SK-N-DZ (cell line): ENCODE measurements at places on chromosomes 7 and 10.

- no peak for DNase-seq
Observed at GRCh38 chr10:110852255-110852896, 19.4 kb upstream of the PDCD4 start.

DNA sequence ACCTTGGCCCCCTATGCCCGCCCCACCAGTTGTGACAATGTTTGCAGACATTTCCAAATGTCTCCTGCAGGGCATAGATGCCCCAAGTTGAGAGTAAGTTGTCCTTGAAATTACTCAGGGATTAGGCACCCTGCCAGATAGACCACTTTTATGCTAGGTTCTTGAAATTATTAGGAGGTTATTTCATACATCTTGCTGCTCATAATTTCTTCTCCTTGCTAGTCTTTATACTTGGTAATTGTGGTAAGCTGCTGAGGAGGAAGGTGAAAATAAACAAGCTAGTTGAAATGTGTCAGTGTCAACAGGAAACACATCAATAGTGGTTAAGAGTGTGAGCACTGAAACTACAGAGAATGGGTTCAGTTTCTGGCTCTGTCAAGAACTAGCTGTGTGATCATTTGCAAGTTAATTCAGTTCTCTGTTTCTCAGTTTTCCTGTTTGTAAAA lies 63.7 kb upstream of the AOAH start:
- DNase-seq: no peak

DNA sequence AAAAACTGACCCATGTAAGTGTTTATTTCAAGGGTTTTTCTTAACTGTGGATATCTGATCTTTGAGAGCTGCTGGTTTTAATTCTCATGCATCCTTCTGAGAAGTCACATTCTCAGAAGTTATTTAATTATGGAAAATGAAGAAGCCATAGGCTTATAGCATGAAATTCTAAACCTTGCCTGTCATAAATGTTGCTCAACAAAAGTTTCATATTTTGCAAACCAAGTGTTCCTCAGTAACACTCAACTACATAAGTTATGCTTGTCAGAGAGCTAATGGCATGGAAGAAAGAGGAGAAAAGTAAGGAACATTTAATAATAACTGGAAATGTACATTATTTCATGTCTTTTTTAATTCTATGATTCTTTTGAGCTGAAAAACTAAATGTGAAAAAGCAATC lies 78.6 kb upstream of the MPP7 start:
- no peak for DNase-seq

DNA sequence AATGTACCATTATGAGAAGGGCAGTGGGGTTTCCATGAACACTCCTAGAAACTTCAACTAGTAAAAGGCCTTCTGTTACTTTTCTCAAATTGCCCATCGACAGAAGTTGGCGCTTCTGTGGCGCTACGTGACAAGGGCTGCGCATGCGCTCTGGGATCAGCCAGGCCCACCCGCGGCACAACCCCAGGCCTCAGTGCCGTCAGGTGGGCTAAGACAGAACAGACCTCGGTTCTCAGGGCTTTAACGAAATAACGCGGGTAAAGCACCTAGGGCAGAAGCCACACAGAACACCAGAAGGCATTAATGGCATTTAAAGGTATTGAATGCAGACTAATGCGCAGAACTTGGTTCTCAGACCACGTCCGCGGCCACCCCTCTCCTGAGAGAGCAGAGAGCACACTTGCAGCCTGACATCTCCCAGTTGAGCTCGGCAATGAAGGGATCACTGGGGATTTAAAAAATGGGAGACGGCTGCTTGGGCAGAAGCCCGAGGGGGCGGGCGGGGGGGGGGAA lies 67.6 kb upstream of the CTNNA3 start:
- DNase-seq: peak; percentile 87

DNA sequence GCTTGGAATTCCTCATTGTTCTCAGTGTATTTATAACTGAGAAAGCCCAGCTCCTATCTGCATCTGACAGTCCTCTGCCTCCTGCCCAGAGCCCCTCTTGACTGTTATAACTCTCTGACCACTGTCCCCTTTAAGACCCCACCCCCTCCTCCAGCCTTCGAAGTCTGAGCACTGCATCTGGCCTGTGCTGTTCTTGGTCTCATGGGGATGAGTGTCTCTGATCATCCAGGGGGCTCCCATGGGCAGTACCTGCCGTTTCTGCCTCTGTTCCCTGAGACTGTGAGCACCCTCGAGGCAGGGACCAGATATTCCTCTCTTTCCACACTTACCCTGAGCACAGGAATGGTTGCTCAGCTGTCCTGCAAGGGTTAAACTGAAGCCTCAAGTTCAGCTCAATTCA lies 7.7 kb downstream of the GHRHR start:
- no peak for DNase-seq

DNA sequence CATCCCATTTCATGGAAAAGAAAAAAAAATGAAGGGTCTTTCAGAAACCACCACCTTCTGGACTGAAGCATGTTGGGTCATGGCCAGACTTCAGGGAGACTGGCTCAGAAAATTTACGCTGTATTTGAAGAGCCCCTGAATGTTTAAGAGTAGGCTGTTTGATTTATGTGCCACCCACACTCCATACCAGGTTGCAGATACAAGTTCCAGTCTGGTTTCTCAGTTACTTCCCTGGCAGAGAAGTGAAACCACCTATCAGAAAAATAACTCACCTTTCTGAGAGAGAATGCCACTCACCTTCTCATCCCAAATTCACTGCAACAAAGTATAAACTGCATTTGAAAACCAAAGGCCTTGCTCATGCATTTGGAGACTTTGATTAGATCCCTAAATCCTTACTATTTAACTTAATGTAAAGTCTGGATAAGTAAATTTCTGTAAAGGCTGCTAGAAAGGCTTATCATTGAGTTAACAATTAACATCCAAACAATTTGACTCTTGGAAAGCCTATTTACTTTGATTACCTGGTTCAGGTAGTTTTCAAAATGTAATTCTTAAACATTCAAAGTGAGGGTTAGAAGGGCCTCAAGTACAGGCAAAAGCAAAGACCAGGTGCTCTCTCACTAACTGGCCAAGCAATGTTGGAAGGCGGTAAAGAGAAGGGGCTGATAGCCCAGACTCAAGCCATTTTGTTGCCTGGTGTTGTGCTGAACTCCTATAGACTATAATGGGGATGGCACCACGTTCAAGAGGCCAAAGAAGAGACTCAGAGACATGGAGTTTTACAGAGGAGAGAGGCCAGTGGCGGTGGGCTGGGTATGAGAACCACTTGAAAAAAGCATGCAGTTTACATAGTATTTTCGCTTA lies 12.8 kb upstream of the ADD3 start:
- DNase-seq: no peak

GRCh38 chr10:10589540-10590303 lies 427.9 kb upstream of the CELF2 start:
- no peak for DNase-seq

- no peak for DNase-seq
Observed at GRCh38 chr10:128091636-128092210, 34.5 kb downstream of the MKI67 start.

DNA sequence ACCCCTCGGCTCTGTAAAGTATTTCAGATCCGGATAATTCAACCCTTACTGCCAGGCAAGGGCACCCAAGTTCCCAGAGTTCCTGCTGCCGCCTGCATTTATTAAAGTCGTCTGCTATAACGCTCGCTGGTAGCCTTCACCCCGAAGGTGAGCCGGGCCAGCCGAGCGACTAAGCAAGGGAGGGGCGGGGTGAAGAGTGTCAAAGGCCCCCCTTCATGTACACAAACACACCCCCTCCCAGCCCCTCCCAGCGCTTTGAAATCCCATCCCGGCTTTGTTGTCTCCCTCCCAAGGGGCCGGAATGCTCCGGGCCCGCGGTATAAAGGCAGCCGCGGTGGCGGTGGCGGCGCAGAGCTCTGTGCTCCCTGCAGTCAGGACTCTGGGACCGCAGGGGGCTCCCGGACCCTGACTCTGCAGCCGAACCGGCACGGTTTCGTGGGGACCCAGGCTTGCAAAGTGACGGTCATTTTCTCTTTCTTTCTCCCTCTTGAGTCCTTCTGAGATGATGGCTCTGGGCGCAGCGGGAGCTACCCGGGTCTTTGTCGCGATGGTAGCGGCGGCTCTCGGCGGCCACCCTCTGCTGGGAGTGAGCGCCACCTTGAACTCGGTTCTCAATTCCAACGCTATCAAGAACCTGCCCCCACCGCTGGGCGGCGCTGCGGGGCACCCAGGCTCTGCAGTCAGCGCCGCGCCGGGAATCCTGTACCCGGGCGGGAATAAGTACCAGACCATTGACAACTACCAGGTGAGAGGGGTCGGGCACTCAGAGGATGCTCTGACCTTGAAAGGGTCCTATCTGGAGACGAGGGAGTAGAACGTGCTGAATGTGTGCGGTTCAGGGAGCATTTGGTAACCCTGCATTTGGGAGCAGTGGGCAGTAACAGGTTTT lies at the start of gene DKK1:
Gene DKK1 (plus strand): TSS at position 349 of the 889 bp plus-strand sequence. CDS start 154 bp downstream, at position 503.
- peak; percentile 84 for DNase-seq

GRCh38 chr7:7957513-7957912 lies 11.1 kb upstream of the GLCCI1 start:
- no peak for DNase-seq

GRCh38 chr10:30742471-30742870 lies 112.9 kb upstream of the LYZL2 start:
- DNase-seq: no peak

DNA sequence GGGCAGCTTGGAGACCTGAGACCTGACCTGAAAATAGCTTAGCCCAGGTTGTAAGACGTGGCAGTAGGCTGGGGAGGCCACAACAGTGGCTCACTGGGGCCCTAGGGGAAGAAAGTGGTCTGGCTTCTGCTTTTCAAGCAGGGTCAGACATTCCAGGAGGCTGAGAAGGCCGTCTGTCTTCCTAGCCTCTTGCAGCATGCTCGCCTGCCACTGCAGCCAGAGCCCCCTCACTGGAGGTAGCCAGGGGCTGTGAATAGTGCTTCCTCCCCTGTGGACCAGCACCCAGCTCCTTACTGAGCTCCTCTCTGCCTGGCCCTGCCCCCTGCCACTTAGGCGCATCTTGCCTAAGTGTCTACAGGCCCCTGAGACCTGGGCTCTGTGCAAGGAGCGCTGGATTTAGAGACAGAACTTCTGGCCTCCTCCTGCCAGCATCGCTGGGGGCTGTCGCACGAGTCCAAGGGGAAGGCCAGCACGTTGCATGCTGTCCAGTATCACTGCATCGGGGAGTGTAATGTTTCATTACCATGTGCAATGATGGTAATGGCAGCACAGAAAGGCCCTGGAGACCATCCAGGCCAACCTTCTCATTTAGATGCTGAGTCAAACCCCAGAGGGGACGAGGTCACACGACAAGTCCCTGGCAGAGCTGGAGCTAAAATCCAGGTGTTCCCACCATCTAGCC lies 12.7 kb downstream of the ZMIZ1 start:
- DNase-seq: peak; percentile 36

GRCh38 chr7:47349401-47349800 lies 232.5 kb downstream of the TNS3 start:
- DNase-seq: no peak

DNA sequence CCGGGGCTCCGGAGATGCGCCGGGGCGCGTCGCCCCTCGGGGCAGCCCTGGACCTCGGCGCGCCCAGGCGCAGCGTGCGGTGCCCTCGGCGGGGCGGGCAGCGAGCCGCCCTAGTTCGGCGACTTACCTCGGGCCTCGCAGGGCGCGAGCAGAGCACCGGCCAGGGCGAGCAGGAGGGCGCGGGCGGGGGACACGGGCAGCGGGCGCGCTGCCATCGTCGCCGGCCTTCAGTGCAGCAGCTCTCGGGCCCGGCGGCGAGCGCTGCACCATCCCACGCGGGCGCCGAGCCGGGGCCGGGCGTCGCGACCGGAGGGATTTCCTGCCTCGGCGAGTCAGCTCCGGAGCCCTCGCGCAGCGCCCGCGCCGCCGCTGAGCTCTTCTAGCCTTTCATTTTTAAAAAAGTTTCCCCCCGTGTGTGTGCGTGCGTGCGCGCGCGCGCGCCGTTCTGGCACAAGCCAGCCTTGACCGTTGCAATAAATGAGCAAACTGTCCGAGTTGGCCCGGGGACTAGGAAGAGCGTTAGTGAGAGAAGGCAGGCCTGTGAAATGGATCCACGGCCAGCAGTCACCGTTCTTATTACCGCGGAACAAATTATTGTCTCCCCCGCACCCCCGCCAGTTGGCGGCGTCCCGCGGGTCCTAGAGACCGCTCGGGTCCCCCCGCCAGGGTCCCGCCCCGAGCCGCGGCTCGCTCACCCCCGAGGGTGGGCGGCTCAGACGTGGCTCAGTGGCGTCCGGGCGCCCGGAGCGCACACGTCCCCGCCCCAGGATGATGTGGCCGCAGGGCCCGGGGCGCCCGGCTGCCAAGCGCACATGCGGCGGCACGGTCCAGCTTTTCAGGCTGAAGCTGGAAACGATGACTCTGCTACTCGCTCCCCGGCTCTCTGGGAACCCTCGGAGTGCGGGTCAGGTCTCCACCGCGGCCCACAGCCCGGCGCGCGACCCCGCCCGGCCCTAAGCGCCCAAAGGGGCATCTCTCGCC lies at the start of gene ADAM12:
Gene ADAM12 (minus strand): TSS at position 547 of the 981 bp plus-strand sequence. CDS start 332 bp downstream, at position 215.
- no peak for DNase-seq

DNA sequence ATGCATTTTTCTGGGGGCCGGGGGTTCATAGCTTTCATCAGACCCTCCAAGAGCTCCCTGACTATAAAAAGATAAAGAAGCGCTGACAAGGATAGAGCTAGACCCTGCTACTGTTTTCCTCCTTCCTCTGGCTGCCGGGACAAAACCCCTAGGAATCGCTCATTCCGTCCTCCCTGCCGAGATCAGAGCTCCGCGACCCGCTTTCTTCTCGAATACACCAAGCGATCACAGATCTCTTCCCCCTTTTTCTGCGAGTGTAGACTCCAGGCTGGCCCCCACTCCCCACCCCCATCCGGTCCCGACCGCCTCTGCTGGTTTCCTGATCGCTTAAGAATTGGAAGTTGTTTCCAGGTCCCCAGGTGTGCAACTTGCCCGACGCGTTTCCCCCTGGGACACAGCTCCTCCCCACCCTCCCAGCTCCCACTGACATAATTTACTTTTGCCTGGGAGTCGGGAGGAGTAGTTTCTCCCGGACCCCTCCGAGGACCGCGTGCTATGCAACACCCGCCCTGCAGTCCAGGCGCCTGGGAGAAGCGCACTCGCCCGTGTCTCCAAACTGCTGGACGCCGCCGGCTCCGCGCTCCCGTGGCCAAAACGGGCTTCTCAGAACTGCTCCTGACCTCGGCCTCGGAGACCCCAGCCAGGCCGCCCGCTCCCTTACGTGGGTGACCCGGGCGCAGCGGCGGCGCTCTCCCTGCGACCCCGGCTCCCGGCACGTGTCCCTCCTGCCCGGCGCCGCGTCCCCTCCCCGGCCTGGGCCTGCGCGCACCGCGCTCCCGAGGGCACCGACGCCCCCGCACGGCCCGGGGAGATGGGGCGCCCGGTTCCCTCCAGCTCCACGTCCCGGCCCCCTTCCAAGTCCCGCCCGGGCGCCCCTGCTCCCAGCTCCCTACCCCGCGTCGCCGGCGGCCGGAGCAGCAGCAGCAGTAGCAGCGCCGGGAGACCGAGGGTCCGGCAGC lies 552 bp downstream of the IL15RA start:
- no peak for DNase-seq

GRCh38 chr10:513393-513792 lies 176.1 kb downstream of the DIP2C start:
- DNase-seq: no peak
